ENCODE measurements at places on chromosomes 12 and 14.

DNA sequence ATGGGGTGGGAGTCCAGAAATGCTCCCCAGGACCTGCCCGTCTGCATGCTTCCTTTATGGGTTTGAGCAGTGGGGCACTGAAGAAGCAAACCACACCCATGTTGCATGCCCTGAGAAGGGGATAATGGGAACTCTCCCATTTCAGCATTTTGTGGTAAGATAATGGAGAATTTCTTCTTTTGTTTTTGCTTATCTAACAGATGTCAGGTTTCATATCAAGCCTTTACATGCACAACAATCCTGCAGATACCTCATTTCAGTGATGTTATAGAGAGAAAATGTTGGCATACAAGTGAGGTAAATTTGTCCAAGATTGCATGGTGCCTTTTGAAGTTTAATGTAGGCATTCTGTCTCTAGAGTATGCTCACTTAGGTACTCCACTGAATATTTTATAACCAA lies 177.0 kb downstream of the ALX1 start:
- DNase-seq, result no peak

DNA sequence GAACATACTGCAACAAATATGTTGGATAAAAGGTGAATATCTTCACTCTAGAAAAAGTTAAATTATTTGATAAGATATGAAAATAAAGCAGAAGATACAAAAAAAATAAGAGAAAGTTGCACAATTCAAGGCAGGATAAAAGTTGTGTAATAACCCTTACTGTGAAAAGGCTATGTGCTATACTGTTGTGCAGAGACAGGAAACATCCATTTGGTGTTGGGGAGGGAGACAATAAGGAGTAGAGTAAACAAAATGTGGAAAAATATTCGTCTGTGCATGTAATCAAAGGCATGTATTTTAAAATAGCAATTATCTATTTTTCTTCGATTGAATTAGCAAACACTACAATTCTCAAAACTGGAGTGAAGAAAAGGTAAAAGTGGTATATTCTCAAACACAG lies 34.8 kb downstream of the PTHLH start:
- no peak for DNase-seq

GRCh38 chr12:64912516-64913255 lies 88.2 kb downstream of the TBC1D30 start:
- no peak for DNase-seq

DNA sequence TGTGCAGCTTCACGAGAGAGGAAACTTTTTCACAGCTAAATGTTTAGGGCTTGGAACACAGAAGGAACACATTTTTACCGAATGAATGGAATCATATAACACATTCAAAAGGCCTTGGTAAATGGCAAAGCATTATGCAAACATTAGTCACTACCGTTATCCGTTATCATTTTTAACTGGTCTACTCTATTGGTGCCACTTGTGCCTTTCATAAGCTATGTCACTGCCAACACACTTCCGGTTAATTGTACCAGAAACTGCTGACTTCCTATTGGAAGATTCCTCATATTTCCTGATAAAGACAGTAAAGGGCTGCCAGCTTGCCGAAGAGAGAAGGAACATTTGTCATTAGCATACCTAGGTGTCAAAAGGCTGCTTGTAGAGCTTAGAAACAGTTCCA lies 169.2 kb downstream of the APAF1 start:
- no peak for DNase-seq

All from Panc1 (cell line).